ENCODE measurements at places on chromosomes 4 and X.

- DNase-seq, result no peak
Observed at GRCh38 chr4:155974476-155974749, 20.7 kb upstream of the CTSO start.

GRCh38 chrX:13932416-13932815 lies 97.3 kb downstream of the GEMIN8 start:
- DNase-seq, result no peak

DNA sequence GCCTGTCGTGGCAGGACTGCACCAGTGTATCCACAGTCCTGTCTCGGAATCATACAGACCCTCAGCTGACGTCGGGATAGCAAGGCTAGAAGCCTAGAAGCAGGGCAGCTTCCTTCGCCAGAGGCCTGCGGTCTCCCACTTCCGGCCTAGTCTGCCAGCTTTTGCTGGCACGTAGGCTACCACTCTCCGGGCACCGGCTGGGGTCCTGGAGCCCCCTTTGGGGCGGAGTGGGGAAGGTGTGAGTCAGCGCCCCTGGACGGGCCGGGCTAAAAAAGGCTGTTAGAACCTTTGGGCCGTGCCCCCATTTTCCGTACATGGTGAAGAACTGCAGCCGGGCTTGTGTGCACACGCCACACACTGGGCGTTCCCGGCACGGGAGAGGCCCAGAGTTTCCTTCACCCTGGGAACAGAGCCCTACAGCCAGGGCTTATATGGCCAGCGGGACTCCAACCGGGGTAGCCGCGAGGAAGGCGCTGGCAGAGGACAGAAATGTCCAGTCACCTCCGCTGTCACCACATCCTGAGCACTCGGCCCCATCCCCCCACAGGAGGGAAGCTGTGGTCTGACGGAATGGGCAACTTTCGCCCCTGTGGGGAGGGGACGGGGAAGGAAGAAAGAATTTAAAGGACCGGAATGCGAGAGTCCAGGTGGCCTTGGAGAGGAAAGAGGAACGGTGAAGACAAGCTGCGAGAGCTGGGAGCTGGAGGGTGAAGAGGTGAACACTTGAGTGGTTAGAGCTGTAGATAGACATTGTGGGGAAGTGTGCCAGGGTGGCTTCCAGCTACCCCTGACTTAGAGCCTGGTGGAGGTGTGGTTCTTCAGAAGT lies 4.6 kb downstream of the MAGIX start:
- peak; percentile 12 for DNase-seq

GRCh38 chr4:38765382-38765781 lies 17.4 kb downstream of the TLR10 start:
- no peak for DNase-seq

DNA sequence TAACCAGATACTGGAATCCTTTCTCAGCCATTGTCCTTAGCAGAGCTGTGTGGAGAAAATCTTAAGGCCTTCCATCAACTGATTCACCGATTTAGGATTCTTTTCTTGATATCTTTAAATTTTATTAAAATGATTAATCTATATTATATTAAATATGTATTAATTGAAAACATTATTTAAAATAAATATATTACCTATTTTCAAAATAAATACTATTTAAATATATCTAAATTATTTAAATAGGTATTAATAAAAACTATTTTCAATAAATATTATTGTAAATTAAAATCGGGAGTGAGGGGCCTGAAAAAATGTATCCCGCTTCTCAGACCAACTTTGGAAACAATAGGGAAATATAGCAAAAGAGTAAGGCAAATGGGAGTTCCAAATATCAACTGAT lies 94.0 kb upstream of the HPF1 start:
- DNase-seq, result no peak

GRCh38 chr4:103443324-103443723 lies 245.2 kb upstream of the CENPE start:
- DNase-seq, result no peak

GRCh38 chr4:42460043-42460442 lies 62.8 kb downstream of the SHISA3 start:
- no peak for DNase-seq

DNA sequence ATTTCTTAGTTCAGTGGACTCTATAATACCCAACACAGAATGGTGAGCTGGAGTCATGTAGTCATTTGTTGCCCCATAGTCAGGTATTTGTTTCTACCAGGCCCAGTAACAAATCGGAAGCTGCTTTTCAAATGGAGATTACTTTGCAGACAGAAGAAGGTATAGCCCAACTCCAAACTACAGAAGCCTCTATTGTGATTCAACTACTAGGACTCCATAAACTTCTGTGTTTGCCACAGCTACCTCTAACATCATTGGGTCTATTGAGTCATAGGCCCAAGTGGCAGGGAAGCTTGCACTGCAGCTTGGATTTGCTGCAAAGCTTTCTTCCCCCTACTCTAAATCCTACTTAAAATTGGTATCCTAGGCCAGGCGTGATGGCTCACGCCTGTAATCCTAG lies 148.8 kb upstream of the STK26 start:
- no peak for DNase-seq

GRCh38 chr4:15240764-15241163 lies 187.1 kb upstream of the C1QTNF7 start:
- no peak for DNase-seq

GRCh38 chr4:89157488-89158024 lies 46.2 kb downstream of the TIGD2 start:
- no peak for DNase-seq

DNA sequence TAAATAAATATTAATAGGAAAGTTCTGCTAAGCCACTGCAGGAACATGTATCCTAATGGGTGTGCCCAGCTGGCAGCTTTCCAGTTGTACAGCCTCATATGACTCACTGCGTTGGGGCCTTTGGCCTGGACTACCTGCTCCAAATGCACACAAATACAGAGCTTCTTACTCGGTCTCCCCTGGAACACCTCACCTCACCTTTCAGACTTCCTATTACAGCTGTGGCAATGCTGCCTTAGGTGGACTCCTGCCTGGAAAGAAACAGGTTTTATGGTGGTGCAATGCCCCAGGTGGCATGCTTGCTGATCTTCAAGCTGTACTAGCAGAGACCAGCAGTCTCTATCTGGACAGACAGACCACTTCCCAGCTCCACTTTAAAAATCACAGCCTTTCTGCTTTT lies 85.7 kb upstream of the EXOC1L start:
- DNase-seq, result no peak

GRCh38 chr4:120561648-120562047 lies 360.9 kb downstream of the PRDM5 start:
- no peak for DNase-seq

- DNase-seq, result no peak
Observed at GRCh38 chrX:71128166-71128833, 9.9 kb downstream of the MED12 start.

GRCh38 chr4:180350901-180351300 lies 1892.3 kb upstream of the TENM3 start:
- no peak for DNase-seq

GRCh38 chr4:130143656-130144055 lies 1047.7 kb downstream of the C4orf33 start:
- DNase-seq, result no peak

DNA sequence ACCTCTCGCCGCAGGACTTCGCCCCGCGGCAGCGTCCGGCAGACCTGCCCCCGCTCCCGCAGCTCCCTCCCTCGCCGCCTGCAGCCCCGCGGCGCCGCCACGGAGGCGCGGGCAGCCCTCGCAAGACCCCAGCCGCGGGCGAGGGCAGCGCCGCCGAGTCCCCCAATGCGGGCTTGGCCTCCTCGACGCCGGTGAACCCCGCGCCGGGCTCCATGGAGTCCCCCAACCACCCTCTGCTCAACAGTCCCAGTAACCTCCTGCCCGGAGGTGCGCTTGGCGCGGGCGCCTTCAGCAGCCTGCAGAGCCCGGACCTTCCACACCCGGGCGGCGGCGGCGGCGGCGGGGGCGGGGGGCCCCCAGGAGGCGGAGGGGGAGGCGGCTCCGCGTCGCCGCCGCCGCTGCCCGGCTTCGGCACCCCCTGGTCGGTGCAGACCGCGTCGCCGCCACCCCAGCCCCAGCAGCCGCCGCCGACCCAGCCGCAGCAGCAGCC lies 1.2 kb downstream of the CPEB2 start:
- DNase-seq, result peak; percentile 24

DNA sequence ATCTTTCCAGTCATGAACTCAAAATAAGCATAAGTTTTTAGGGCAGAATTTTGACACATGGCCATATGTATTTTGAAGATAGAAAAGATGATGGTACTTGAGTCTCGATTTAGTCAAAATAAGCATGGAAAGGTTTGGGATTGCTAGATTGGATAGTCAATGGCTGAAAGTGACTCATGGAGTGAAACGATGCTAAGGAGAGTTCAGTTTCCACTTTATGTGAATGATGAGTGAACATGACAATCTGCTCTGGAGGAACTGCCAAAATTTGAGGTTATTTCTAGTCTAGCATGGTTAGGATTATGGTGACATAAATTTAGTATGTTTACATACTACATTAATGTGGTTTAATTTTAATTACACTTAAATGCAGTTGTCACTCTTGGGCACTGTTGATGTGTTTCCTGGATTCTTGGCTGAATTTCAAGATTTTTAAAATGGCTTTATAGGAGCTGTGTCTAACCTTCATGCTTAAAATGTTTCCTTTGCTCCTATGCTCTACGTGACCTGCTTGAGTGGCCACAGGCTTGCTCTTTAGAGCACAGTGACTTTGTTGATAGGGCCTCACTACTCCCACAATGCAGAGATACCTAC lies 17.1 kb downstream of the DDX3X start:
- DNase-seq, result no peak

DNA sequence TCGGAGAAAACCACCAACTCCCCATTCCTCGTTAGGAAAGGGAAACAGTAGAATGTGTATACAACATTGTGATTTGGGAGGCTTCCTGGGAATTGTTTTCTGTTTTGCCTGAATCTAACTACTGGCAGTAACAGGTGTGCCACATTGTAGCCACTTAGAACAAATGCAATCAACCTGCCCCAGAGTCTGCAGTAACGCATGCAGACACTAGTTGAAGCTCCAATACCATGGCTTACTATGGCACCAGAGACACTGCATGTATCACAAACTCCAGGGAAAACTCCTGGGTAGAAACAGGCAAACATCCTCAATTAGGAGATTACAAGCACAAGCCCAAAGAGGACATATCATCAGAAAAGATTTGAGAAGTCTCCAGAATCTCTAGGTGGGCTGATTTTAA lies 154.2 kb upstream of the NEIL3 start:
- no peak for DNase-seq

GRCh38 chrX:24097741-24098260 lies 43.0 kb downstream of the EIF2S3 start:
- no peak for DNase-seq

DNA sequence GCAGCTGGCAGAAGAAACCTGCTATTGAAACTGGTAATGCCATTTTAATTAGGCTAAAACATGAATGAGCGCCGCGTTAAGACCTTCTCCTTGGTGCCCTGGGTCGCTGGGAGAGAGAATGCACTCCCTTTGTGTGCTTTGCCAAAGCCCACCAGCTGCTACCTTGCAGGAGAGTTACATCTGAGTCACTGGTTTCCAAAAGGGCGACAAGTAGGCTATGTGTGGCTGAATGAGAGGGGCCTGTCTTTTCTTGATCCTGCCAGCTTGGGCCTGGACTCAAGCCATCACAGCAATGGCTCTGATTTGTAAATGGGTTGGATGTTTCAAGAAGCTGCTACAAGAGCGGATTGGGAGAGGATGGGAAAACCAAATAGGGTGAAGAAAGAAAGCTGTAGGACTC lies 81.5 kb downstream of the NHS start:
- no peak for DNase-seq

DNA sequence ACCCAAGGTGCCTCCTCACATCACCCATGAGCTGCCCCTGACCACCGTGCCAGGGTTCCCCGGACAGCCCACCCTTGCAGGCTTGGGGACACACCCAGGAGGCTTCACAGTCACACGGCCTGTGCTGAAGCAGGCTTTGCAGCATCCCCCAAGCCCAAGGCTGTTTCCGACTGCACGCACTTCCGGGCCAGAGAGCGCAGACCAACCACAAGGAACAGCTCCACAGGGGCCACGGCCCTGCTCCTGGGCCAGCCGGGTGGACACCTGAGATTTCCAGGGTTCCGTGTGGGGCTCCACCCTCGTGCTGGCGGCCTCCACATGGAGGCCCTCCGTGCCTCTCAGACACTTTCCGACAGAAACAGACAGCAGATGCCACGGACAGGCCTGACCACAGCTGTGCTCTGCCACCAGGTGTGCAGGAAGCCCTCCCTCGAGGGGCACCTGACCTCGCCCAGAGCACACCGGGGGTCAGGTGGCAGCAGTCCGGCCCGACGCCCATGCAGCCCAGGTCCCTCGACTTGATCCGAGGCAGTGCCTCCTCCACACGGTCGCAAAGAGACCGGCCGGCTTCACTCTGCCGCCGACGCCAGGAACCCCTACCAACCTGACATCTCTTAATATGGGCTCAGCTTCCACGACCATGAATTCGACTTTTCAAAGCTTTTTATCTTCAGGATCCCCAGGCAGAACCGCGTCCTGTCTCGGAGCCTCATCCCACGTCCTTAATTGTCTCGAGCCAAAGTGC lies 8.0 kb downstream of the CTBP1 start:
- DNase-seq, result no peak

GRCh38 chrX:50769389-50770063 lies 44.5 kb downstream of the SHROOM4 start:
- DNase-seq, result no peak

DNA sequence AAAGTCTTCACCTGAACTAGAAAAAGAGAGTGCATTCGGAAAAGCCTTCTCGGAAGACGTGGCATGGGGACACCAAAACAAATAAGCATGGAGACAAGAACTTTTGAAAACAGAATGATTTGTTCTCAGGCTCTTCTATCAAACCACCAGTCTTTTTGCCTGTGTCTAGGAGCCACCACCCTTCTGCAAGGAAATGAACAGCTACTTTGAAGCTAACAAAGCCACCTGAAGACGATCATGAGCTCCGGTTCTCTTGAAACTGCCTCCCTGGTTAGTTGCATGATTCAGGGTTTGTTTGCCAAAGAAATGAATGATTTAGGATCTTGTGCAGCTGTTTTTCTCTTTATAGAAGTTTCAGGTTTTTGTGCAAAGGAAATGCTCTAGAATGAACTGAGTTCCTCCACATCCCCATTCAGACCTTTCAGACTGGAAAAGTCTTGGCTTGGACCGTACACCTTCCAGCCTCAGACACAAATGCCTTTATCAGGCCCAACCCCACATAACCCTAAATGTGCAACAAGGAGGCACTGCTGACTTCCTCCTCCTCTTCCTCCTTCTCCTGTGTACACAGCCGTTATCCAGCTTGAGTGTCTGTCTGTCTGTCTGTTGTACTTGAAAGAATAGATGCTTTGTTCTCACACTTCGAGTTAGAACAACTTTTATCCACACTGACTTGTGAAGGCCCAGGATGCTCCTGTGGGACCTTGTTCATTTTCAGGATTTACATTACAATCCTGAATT lies 334.8 kb upstream of the KLF3 start:
- no peak for DNase-seq

Data from activated CD4-positive, CD25-positive, alpha-beta regulatory T cell (primary cell).